ENCODE measurements at places on chromosomes 11 and 22.
A peak's percentile ranks its signal among the peaks of the same experiment; 100 is the strongest.

DNA sequence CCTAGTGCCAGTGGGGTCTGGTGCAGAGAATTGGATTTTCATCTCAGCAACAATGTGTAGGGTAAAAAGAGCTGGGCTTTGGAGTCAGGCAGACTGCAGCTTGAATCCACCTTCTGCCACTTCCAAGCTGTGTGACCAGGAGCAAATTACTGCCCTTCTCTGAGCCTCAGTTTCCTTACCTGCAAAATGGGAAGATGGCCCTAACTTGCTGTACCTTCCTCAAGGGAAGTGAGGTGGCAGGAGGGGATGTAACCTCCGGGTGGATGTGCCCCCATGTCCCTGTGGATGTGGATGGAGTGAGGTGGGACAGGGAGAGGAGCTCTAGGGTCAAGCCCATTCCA is 90.9 kb downstream of the CACNA1I start:
- DNase-seq: no peak

- no peak for DNase-seq
Observed at GRCh38 chr11:11501546-11502262, 120.1 kb downstream of the GALNT18 start.

DNA sequence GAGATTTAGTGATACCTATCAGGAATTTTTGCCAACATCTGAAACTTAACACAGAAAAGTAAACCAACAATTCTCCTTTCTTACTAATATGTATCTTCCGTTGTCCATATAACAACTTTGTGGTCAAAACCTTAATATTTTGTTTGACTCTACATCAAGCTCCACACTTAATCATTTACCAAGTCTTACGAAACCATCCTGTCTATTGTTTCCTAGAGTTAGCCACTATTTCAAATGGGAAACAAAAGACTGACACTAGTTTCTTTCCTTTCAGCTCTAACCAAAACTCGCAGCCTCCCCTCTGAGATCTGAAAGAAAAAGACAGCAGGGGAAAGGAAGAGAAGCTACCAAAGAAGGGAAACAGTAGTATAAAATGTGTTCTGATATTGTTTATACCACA is 26.5 kb upstream of the PRDM10 start:
- no peak for DNase-seq

DNA sequence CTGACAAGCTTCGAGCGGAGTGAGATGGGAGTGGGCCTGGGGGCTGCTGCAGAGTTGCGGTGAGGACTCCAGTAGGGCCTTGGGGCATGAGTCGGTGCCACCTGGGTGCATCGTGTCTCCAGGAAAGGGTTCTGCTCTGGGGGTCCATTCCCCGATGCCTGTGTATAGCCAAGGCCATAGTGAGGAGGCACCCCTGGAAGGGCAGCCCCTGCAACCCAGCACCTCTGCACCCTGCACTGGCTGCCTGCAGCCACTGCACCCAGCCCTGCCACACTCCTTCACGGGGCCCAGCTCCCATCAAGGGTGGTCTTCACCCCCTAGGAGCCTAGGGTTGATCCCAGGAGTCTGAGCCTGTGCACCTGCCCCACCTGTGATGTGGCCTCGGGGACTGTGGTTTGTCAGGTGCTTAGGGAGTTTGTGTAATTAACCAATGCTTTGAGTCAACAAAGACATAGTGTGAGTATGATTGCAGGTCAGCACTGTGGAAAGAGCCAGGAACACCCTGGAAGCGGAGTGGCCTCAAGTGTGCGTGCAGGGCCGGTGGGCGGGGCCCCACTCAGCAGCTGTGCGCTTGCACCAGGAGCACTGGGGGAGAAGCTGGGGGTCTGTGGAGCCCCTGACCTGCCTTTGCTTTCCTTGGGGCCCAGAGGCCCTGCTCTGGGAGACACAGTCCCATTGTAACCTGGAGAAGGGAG is 1299.3 kb downstream of the BRD1 start:
- DNase-seq: no peak

DNA sequence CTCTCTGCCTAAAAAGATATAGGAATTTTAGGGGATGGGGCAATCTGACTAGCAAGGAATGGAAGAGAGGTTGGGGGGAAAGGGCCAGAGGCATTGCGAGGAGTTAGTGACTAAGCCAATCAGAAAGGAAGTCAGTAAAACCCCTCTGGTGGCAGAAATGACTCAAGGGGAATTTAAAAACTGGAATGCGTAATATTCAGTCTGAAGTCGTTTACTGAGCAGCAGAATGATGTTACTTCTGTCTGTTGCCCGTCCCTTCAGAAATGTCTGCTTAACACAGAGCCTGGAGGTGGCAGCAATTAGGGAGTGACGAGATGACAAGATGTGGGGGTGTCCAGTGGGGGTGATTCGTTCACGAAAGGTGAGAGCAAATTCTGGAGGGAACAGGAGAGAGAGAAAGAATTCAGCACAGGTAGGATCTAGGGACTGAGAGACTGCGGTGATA is 107.7 kb upstream of the CLMP start:
- DNase-seq: peak; percentile 34

DNA sequence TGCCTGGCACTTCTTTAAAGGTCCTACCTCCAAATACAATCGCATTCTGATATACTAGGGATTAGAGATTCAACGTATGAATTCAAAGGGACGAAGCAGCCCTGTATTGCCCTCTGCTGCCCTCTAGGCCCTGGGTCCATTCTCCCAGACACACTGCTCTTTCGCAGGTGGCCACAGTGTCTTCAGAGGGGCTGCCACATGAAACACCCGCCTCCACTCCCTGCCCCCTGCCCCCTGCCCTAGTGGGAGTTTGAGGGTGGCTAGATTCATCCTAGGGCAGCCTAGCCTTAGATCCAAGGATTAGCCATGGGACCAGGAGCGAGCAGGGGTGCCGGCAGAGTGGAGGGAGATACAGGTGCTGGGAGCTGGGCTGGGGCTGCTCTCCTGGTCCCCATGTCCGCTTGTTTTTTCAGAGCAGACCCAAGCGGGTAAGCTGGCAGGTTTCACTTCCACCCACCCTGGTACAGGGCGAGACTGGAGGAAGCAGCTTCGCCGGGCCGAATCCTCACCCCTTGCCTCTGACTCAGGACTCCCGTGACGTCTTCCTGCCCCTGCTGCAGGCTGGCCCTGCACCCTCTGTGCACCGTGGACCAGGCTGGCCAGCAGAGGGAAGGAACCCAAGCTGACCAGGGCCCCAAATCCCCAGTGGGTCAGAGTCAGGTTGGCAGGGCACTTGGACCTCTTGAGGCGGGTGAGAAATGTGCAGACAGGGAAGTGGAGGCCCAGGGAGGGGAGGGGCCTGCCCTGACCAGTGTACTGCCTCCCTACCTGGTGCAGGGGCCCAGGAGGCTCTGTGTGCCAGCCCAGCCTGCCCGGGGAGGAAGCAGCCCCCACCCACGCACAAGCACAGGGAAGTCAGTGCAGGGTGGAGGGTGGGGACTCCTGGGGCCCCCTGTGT is 28.4 kb upstream of the HMOX1 start:
- peak; percentile 74 for DNase-seq

DNA sequence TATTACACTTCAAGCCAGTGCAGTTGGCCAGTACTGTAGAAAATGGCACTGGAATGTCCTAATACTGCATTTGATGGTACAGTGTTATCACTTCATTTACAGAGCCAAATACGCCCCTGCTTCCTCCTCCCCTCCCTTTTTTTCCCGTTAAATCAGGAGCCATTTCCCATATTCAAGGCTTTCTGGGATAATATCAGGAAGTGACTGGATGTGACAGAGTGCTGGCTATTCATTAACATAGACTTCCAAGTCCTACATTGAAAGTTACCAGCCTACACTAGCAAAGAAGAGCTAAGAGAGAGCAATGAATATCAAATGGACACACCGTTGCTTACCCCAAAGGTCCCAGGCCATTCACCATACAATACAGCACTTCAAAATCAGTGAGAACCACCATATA is 32.1 kb upstream of the ABCC8 start:
- DNase-seq: no peak

GRCh38 chr11:105000797-105001196 is 22.2 kb downstream of the CASP5 start:
- DNase-seq: peak; percentile 67

DNA sequence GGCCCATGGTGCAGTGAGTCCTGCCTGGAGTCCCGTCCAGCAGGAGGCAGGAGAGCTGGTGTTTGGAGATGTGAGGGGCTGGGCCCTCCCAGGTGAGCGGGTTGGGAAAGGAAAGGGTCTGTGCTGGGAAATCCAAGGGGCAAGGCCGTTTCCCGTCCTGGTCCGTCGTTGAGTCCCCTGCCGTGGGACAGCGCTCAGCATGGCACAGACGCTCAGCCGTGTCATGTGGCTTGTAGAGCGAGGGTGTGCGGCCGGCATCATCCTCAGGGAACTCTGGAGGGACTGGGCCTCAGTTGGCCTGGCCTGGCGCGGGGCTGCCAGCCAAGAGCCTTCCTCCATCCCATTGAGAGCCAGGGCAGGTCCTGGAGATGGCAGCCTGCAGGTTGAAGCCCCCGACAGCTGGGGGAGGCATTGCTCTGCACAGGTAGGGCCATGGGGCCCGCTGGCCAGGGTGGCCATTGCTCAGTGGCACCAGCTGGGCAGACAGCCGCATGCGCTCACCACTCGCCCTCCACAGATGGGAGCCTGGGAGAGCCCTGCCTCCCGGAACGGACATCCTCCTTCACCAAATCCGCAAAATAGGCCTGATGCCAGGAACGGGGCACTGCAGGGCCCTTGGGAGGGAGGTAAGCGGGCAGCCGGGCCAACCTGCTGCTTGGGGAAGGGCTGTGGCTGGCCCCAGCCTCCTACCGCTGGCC is 28.7 kb downstream of the KCNQ1 start:
- no peak for DNase-seq

- no peak for DNase-seq
Observed at GRCh38 chr11:126633330-126633729, 277.8 kb downstream of the ST3GAL4 start.

GRCh38 chr11:56172256-56172830 is 4.1 kb upstream of the OR5J2 start:
- no peak for DNase-seq

DNA sequence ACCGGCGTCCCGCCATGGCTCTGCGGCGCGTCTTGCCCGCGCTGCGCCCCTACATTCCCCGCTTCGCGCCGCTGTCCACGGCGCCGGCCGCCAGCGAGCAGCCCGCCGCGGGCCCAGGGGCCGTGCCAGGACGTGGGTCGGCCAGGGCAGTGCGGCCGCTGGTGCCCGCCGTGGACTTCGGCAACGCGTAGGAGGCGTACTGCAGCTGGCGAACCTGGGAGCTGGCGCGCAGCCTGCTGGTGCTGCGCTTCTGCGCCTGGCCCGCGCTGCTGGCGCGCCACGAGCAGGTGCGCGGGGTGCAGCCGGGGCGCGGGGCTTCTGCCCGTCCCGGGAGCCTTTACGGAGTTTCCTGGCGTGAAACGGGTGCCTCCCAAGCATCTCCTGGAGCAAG is 20.1 kb downstream of the DGCR6L start:
- DNase-seq: no peak

DNA sequence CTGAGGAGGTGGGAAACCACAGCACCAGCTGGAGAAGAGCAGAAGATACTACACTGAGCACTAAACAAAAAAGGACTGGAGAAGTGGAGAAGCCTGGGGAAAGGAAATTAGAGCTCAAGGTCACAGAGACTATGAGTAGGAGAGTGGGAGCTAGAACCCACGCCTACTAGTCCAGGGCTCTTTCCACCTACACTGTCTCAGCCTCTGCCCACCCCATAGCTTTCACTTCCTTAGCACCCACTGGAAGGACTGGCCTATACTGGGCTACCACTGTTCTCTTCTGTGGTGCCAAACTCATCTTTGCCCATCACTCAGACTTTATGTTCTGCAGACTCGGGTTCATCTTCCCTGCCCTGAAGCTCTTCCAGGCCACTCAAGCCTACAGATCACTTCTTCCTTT is 94.3 kb upstream of the PHOX2A start:
- DNase-seq: no peak

- no peak for DNase-seq
Observed at GRCh38 chr22:32016081-32016480, 27.0 kb upstream of the SLC5A1 start.

- no peak for DNase-seq
Observed at GRCh38 chr11:81852896-81853295, 880.8 kb downstream of the FAM181B start.

DNA sequence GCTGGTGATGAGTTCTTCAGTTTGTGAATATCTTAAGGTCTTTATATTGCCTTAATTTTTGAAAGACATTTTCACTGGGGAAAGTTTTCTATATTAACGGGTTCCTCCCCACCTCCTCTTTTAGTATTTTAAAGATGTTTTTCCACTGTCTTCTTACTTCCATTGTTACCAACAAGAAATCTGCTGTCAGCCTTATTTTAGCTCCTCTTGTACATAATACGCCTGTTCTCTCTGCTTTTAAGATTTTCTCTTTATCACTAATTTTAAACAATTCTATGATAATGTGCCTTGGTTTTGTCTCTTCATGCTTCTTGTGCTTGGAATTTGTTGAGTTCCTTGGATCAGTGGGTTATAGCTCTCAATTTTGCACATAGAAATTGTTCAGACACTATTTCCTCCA is 280.4 kb downstream of the DCDC1 start:
- DNase-seq: no peak

DNA sequence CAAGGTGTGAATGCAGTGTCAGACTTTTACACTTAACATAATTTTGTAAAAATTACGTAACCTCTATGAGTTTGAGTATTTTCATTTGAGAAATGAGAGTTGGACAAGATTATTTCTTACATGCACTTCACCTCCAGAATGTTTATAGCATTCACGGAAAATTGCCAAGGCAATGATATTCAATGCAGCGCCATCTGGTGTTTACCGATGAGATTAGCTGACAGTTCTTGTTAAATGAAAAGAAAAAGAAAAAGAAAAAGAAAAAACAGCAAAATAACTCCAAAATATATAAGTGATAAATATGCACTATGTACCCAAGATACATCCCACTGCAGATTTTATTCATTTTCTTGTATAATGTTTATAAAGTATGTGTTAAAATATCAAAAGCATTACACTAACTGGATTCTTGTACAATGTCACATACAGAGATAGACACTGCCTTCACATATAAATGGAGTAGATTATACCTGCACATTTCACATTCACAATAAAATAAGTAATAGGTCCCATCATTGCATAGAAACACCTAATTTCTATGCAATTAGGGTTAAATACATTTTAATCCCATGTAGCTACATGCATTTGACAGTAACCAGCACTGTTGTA is 976.3 kb upstream of the FAT3 start:
- DNase-seq: peak; percentile 11

- DNase-seq: no peak
Observed at GRCh38 chr11:61571337-61571736, 9.5 kb downstream of the SYT7 start.

- DNase-seq: no peak
Observed at GRCh38 chr11:75969626-75970308, 154.8 kb downstream of the UVRAG start.

GRCh38 chr11:86671531-86672006 is 847 bp downstream of the ME3 start:
- peak; percentile 25 for DNase-seq

GRCh38 chr11:102868339-102868738 is 6.4 kb downstream of the MMP12 start:
- DNase-seq: no peak
